ENCODE measurements at places on chromosomes 16 and 17. TPM values are rescaled to one million over a fixed set of nuclear protein-coding genes. Genes with fewer than 3 reads are reported as not detected.
A peak's percentile ranks its signal among the peaks of the same experiment; 100 is the strongest.

DNA sequence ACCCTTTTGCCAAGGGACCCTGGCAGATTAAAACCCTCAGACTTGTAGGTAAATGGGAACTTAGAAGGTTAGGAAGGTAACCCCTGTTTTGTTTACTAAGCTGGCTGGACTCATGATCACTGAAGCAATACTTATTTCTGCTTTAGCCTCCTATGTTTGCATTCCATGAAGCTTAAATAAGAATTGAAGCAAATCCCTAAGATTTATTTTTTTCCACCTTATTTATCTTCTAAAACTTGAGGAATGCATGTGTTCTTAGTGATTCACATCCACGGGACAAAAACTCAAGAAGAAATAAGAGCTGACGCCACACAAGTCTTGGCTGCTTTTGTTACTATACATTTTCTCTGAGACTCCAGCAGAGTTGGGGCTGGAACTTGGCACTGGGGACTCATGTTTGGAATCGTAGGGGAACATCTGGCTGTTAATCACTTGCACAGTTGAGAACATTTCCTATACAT lies 35.5 kb downstream of the CLUAP1 start:
- DNase-seq, result no peak
- no peak overlapping the region for H3K4me3 ChIP-seq
- no peak overlapping the region for H3K27ac ChIP-seq
- H3K36me3 ChIP-seq, result peaks cover 34% of the 10 kb centered on the region
- H3K4me1 ChIP-seq, result no peaks in the 10 kb centered on the region

DNA sequence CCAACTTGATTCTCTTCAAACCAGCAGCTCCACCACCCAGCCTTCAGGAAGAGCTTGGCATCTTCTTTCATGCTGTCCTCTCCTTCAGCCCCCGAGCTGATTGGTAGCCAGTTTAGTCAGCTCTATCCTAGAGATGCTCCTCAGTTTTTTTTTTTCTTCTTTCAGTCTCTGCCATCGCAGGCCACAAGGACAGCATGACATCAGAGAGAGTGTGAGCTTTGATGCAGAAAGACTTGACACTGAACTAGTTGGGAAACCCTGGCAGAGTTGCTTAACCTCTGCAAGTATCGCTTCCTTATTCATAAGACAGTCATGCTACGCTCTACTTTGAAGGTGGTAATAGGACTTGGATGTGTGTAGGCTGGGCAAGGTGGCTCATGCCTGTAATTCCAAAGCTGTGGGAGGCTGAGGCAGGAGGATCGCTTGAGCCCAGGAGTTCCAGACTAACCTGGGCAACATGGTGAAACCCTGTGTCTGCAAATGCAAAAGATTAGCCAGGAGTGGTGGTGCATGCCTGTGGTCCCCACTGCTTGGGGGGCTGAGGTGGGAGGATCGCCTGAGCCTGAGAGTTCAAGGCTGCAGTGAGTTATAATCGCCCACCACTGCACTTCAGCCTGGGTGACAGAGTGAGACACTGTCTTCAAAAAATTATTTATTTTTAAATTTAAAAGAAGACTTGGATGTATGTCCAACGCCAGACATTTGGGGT lies 2.6 kb downstream of the CD300LB start:
- no peak overlapping the region for H3K4me3 ChIP-seq
- no peaks in the 10 kb centered on the region for H3K4me1 ChIP-seq
- H3K27ac ChIP-seq, result no peak overlapping the region
- peaks cover 43% of the 10 kb centered on the region for H3K27me3 ChIP-seq
- DNase-seq, result no peak
- H3K36me3 ChIP-seq, result no peaks in the 10 kb centered on the region

DNA sequence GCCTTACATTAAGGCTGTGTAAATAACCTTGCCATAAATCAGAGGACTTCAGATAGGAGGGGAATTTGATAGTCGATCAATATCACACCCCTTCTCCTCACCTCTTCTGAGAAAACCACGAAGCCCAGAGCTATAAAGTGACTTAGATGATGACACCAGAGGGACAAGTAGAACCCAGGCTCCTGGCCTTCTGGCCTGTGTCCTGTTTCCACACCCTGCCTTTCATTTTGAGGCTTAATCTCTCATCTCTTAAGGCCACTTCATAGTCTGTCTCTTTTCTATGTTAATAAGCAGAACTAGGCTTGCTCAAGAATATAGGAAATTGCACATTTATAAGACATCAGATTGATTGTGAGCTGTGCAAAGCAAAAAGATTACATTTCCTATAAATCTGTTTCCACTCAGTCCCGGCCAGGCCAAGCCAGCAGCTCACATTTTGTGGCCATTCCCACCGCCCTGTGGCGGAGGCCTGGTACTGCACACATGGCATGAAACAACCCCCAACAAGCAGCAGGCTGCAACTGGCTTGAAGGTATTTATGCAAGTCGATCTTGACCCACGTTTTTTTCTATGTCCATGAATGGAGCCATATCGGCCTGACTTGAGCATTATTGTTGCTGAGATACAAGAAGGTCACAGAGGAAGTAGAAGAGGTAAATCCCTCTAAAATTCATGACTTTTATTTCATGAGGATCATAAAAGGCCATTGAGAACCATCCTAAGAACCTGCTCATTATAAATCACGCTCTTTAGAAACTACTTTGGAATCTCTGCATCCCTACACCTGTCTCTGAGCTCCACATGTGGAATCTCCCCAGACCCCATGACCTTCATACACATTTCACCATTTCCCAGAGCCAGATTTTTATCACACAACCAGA lies 93.7 kb downstream of the PMP22 start:
- peaks cover 23% of the 10 kb centered on the region for H3K4me1 ChIP-seq
- H3K27ac ChIP-seq, result peak overlapping the region; percentile 51
- DNase-seq, result peak; percentile 78
- H3K36me3 ChIP-seq, result no peaks in the 10 kb centered on the region
- no peak overlapping the region for H3K4me3 ChIP-seq

DNA sequence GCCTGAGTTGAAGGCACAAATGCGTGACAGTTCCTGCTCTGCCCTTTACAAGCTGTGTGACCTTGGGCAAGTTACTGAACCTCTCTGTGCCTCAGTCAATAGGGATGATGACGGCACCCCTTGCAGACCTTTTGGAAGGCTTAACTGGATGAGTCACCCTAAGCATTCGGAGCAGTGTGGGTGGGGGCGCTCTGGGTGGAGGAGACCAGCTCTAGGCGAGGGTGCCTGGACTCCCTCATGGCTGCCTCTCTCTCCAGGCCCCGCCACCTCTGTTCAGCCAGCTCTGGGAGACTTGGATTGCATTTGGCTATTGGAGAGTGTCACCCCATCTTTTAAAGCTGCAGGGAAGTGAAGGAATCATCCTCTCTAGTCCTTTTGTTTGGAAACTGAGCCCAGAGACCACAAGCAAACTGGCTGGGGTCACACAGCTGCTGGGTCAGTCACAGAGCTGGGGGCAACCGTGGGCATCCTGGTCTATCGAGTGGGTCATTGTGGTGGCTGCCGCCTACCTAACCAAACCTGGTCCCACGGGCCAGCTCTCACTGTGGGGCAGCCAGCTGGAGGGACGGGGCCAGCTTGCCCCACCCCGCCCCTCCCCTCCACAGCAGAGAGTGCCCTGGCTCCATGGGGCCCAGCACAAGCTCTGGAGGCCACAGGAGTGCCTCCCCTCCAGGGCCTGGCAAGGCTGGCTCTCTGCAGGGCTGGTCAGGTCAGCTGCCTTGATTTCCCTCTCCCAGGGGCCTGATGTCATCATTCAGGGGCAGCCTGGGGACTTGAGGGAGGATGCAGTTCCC lies 20.2 kb upstream of the GSE1 start:
- no peak for DNase-seq
- H3K4me1 ChIP-seq, result peaks cover 15% of the 10 kb centered on the region
- H3K27ac ChIP-seq, result peak overlapping the region; percentile 13
- no peak overlapping the region for H3K4me3 ChIP-seq
- peaks cover 5% of the 10 kb centered on the region for H3K36me3 ChIP-seq

GRCh38 chr16:85136213-85136701 lies 24.0 kb upstream of the CIBAR2 start:
- no peak overlapping the region for H3K27ac ChIP-seq
- DNase-seq, result no peak
- no peak overlapping the region for H3K4me3 ChIP-seq
- peaks cover 14% of the 10 kb centered on the region for H3K27me3 ChIP-seq
- H3K4me1 ChIP-seq, result no peaks in the 10 kb centered on the region

DNA sequence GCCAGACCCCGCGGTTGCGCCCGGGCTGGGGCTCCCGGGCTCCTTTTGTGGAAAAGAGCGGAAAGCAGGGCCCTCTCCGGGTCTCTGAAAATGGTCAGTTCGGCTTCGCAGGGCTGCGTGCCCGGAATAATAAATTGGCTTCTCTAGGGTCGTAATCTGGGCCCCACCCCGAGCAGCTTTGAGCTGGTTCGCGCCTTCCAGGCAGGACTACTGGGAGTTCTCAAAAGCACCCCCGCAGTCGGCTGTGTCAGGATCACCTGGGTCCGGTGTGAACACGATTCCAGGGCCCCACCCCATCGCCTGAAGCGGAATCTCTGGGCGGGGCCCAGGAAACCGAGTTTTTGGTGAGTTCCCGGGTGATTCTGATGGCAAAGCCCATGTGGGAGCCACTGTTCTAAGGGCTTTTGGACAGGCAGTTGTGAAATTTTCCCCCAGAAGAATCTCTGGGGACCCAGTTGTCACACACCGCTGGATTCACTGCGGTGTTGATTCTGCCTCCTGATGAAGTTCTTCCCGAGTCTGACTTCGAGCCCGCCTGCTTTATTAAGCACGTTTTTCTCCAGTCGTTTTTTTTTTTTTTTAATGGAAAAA lies 77.0 kb downstream of the MRC2 start:
- DNase-seq, result no peak
- H3K4me3 ChIP-seq, result peak overlapping the region; percentile 79

The CCL5 gene
- not detected for total RNA-seq

The PPM1E gene
- 1.6 TPM for total RNA-seq

The CEMP1 gene
- total RNA-seq, result 0.58 TPM
